ENCODE measurements at places on chromosomes 13 and 19.

- DNase-seq: no peak
These were observed 55.8 kb downstream of the VAV1 start for GRCh38 chr19:6828306-6828697.

- DNase-seq: no peak
These were observed 721.6 kb upstream of the ARGLU1 start for GRCh38 chr13:107289540-107289939.

DNA sequence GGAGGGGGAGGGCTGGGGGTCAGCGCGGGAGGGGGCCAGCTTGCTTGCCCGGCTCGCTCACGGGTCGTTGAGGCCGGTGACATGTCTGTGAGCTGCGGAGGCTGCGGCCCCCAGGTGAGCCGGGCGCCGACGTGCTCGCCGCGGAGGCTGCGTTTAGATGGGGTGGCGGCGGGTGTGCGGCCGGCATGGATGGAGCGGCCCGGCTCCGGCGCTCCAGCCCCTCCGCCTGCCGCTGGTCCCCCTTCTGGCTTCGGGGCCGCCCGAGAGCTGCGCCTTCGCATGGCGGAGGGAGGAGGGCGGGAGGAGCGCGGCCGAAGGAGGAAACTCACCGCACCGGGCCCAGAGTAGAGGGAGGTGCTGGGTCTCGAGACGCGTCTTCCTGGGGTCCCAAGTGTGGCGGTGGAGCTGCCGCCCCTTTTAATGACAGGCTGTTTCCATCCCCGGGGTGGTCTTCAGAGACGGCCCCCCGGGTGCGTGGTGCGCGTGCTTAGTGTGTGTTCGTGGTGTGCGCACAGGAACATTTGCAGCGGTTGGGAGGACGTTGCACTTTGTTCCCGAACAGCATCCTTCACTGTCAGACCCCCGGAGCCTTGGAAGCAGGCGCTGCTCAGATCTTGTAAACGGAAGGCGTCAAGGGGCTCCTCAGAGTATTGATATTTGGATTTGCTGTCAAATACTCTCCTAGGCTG is at the start of gene AKAP11:
Gene AKAP11 (plus strand): TSS at position 38 of the 689 bp plus-strand sequence. CDS start 14,197 bp downstream, outside the sequence.
- no peak for DNase-seq

- no peak for DNase-seq
These were observed 231.1 kb downstream of the ENOX1 start for GRCh38 chr13:43555667-43556066.

DNA sequence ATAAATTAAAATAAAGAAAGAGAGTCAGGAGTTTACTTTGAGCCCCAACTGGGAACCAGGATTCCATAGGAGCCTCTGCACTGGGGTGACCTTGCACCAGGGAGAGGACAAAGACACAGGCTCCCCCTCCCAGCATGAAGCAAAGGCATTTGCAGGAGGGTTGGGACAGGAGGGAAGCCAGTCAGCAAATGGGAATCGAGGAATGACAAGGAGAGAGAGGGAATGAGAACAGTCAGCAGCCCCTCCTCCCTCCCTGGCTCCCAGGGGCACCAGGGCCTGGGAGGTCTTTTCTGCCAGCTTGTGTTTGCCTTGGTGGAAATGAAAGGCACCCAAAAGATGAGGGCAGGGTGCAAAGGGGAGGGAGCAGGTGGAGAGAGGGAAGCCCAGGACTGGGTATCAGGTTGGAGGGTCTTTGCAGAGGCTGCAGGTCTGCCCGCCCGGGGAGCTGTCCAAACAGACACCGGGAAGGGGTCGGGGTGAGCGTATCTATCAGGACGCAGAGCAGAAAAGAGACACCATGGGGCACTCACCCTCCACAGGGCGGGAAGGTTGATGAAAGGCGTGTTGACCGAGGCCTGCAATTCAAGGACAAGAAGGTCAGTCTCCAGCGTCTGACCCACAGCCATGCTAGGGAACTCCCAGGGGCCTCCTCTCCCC is 3.8 kb downstream of the SBSN start:
- no peak for DNase-seq

- no peak for DNase-seq
These were observed 12.7 kb downstream of the LPAR6 start for GRCh38 chr13:48400090-48400694.

- no peak for DNase-seq
These were observed 34.5 kb upstream of the FAM216B start for GRCh38 chr13:42746866-42747265.

- DNase-seq: no peak
These were observed 62.5 kb downstream of the RFX2 start for GRCh38 chr19:6047741-6048251.

- DNase-seq: no peak
These were observed 48.8 kb upstream of the TPM4 start for GRCh38 chr19:16027528-16027927.

GRCh38 chr19:51565583-51565982 is 5.5 kb upstream of the ZNF175 start:
- no peak for DNase-seq

GRCh38 chr13:67278235-67278634 is 48.1 kb upstream of the PCDH9 start:
- DNase-seq: no peak

GRCh38 chr13:95122063-95122462 is 179.2 kb downstream of the ABCC4 start:
- DNase-seq: no peak

DNA sequence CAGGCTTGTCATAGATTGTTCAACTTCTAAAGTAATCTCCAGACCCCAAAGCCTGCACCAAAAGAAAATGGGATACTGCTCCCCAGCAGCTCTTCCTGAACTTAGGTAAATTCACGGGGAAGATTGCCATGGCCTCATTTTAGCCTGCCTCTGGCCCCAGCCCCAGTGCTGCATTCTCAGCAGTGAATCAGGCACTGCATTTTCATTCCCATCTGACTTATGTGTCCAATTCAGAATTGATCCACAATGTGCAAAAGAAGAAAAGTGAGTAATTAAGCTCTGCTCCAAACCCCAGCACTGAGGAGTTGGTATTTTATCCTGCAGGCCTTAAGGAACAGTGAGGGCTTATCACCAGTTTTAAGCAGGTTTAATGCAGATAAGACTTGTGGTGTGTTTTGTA is 176.4 kb downstream of the KCTD12 start:
- DNase-seq: no peak

- no peak for DNase-seq
These were observed 26.8 kb downstream of the TUBA3C start for GRCh38 chr13:19154843-19155242.

- DNase-seq: no peak
These were observed 1.0 kb upstream of the CHAMP1 start for GRCh38 chr13:114313061-114313860.

GRCh38 chr19:39098365-39099269 is 14.4 kb downstream of the ACP7 start:
- DNase-seq: no peak

GRCh38 chr13:79044415-79044814 is 361.6 kb downstream of the RBM26 start:
- no peak for DNase-seq

DNA sequence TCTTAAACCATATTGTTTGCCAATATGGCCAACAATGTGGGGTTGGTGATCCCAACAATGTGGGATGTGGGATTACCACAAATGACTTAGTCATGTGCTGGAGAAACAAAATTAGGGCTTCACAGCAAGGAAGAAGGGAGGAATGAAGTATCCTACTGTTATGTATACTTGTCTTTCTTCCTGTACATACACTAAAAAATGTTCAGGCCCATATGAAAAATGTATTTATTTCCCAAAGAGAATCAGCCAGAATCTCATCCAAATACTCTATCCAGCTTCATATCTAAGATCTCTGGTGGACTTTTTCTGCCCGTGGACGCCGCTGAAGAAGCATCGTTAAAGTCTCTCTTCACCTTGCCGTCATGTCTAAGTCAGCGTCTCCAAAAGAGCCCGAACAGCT is at the start of gene HNRNPA1L2:
Gene HNRNPA1L2 (plus strand): TSS at position 301 of the 400 bp plus-strand sequence. CDS start 62 bp downstream, at position 363.
- no peak for DNase-seq

DNA sequence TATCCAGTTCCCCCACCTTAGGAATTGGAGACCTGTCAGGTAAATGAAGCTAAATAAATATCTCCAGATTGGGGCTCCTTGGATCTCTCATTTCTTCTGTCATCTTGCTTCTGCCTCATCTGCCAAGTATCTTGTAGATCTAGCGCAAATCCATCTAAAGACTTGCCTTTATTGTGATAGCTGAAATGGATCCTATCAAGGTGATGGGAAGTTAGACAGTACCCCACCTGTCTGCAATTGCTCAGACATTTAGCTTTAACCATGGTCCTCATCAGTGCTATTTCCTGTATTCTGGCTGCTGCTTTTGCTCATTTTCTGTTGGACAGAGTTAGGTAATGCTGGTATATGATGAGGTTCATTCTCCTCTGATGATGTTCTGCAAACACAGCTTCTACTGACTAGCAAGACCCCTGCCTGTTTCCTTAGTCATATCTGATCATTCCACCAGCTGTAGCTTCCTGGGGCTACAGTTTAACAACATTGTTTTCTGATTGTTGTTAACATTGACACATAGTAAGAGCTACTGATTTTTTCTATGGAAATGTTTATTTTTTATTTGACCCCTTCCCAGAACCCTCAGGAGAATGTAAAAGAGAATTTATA is 340.0 kb downstream of the DCT start:
- DNase-seq: no peak

DNA sequence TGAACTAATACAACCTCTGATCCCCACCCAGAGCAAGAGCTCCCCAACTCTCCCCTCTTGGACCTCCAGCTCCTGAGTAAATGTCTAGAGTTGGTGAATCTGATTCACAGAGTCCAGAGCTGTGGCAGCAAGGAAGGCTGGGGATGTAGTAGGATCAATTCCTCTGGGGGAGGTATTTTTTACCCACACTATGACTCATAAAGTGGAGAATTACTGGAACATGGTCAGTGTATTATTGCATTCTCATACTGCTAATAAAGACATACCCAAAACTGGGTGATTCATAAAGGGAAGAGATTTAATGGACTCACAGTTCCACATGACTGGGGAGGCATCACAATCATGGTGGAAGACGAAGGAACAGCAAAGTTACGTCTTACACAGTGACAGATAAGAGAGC is 496.7 kb downstream of the EFNB2 start:
- no peak for DNase-seq

GRCh38 chr13:46881621-46882020 is 15.2 kb downstream of the HTR2A start:
- DNase-seq: no peak

DNA sequence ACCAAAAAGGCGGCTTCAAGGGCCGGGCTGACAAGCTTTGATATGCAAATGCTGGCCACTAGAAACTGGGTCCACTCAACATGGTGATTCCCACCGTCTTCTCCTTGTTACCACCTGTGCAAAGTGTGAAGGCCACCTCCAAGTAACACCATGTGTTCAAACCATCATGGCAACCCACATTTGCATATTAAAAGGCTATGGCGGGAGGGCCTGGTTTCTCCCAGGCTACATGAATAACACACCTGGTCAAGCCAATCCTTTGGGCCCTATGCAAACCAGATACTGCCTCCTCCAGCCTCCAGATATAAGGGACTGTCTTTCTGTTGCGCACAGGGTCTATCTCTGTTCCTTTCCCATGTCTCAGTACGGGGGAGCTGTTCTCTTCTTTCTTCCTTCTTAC is 36.6 kb upstream of the ZSCAN5A start:
- DNase-seq: no peak

Measured in left ventricle myocardium superior (tissue), 1 donor.